Foreskin keratinocyte (primary cell): ENCODE measurements at places on chromosomes 11 and 22. TPM values are rescaled to one million over a fixed set of nuclear protein-coding genes. Genes with fewer than 3 reads are reported as not detected.

RABL2B gene
- 19.6 and 20.7 TPM in 2 replicates for total RNA-seq

HEPACAM gene
- not detected in 2 replicates for total RNA-seq

TRIM49D2 gene
- total RNA-seq, result not detected in 2 replicates

SLC5A1 gene
- 0.10 TPM in 1 of 2 replicates, not detected in the other for total RNA-seq

NNMT gene
- not detected in 2 replicates for total RNA-seq

SHISA8 gene
- not detected in 2 replicates for total RNA-seq

ASRGL1 gene
- 0.18 and 0.20 TPM in 2 replicates for total RNA-seq

MRGPRX3 gene
- total RNA-seq, result 0.49 and 0.65 TPM in 2 replicates

OR2D2 gene
- 0.11 TPM in 1 of 2 replicates, not detected in the other for total RNA-seq

OR6A2 gene
- total RNA-seq, result not detected in 2 replicates

PDGFD gene
- 0.11 and 0.20 TPM in 2 replicates for total RNA-seq

OR51I2 gene
- total RNA-seq, result not detected in 2 replicates

DEFB131B gene
- not detected in 2 replicates for total RNA-seq

RASGRP2 gene
- 0.14 and 0.31 TPM in 2 replicates for total RNA-seq
